Osteoblast (primary cell): ENCODE measurements at places on chromosomes 16 and 17. TPM values are rescaled to one million over a fixed set of nuclear protein-coding genes. Genes with fewer than 3 reads are reported as not detected.

DNA sequence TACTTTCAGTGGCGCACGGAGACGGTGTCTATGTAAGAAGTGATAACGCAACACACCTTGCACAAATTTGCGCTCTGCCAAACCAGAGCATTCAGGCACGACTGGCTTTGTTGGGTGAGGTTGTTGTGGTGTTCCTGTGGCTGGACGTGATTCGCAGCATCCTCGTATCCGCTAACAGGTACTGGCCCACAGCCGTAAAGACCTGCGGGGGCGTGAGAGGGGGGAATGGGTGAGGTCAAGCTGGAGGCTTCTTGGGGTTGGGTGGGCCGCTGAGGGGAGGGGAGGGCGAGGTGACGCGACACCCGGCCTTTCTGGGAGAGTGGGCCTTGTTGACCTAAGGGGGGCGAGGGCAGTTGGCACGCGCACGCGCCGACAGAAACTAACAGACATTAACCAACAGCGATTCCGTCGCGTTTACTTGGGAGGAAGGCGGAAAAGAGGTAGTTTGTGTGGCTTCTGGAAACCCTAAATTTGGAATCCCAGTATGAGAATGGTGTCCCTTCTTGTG, 510.9 kb downstream of the KCNJ18 start:
- DNase-seq, result no peak

Gene HOXB4
- 0.29 and 0.36 TPM in 2 replicates for total RNA-seq

GRCh38 chr17:42068979-42069378, 18.6 kb upstream of the C17orf113 start:
- DNase-seq, result no peak

GRCh38 chr17:10041287-10041612, 136.2 kb upstream of the RCVRN start:
- no peak for DNase-seq

DNA sequence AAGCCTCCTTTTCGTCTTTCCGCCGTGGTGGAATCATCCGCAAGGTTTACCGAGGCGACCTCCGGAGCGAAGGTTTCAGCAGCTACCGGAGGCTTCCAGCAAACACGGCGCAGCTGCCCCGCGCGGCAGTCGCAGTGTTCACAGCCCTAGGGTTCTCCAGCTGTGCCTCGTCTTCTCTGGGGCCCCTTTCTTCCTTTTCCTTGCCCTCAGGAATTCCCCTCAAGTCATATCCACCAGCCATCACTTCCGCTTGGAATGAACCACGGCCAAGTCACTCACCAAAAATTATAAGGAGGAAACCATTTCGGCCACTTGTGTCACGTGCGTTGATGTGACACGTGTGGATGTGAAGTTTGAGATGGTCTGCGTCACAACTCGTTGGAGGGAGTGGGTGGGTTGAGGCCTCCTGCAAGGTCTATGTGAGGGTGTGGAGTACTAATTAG, 636 bp upstream of the ERN1 start:
- peak; percentile 80 for DNase-seq

DNA sequence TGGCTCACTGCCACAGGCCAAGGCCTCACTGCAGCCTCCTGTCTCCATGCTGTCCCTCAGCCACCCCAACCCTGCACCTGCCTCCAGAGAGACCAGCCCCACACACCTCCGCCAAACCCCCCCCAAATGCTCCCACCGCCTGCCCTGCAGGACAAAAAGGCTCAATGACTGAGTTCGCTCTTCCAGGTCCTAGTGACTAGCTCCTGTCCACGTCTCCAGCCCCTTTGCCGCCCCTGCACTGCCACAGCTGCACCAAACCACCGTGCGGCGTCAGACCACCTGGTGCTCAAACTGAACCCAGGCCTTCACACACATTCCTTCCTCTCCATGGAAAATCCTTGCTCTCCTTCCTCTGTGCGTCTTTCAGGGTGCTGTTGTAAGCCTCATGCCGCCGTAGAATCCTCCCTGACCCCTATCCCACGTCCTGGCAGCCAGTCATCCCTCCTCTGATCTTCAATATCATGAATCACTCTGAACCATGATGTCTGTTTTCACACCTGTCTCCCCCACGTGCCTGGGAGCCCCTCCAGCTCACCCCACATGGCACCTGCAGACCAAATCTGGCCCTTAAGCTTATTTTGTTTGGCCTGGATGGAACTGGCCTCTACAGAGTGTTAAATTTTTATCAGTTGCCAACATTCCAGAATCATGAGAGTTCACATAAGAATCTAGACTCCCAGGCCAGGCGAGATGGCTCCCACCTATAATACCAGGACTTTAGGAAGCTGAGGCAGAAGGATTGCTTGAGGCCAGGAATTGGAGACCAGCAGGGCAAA, 4.3 kb upstream of the GSG1L start:
- DNase-seq, result peak; percentile 96

Gene SULT1A4
- total RNA-seq, result 0.36 and 1.2 TPM in 2 replicates

DNA sequence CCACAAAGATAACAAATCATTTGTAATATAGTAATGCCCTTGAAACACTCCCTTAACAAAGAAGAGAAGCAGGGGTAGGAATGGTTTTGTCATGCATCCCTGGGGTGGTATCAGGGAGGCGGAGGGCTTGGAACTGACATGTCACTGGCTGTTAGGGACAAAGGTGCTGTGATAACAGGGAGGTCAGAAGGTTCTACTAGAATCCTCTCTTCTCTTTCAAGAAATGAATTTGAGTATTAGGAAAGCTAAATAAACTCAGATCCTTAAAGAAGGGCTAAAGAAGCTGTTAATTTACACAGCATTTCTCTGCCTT, 65.4 kb upstream of the ADAMTS18 start:
- no peak for DNase-seq

DNA sequence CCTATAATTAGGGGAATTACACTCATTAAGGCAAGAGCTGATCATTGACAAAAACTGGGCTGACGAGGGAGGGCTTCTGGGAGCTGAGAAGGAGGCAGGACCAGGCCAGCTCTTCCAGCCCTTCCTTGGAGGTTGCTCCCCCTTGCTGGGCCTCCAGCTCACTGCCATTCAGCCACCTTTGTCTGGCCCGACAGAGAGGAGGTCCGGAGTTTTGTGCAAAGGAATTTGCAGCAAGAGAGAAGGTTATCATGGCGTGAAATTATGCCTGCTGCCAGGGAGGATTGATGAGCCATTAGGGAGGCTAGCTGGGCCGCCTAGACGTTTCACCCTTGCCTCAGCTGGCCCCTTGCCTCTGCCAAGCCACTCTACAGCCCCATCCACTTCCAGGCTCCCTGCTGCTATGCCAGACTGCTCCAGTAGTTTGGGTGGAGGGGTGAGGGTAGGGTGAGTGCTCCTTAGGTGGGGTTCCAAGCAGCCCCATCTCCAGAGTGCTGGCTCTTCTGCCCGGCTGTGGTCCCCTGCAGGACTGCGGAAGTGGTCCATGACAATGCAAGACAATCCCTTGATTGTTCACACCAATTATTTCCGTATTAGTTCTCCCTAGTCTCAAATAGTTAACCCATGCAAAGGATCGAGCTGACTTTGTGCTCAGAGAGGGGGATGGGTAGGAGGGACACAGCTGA, 17.1 kb upstream of the PHF12 start:
- peak; percentile 37 for DNase-seq

DNA sequence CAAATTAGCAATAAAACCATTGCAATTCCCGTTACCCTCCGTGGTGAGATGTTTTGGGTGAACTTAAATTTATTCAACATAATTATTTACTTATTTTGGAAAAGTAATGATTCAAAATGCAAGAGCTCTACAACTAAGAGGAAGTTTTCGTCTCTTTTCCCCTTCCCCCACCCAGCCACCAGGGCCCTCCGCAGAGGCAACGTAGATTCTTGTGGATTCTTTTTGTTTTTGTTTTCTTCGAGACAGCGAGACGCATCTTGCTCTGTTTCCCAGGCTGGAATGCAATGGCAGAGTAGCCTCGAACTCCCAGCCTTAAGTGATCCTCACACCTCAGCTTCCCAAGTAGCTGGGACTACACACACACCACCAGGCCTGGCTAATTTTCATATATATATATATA, 19.2 kb downstream of the CCDC40 start:
- DNase-seq, result no peak

DNA sequence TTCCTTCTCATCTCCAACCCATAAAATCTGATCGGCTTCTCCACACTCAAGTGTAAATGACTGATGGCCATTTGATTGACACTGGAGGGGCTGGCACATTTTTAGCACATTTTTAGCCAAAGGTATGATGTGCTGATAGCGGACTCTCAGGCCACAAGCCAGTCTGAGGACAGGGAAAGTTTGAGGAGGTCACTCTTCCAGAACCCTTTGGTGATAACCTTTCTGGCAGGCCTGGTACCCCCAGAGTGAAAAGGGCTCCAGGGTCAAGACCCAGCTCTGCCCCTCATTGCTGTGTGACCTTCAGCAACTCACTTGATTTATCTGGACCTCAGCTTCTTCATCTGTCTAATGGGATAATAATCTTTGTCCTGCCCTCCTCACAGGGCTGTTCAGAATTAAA, 1.7 kb upstream of the NLRC5 start:
- DNase-seq, result peak; percentile 26

Gene SSH2
- 13.0 and 14.4 TPM in 2 replicates for total RNA-seq

- peak; percentile 25 for DNase-seq
Measured at GRCh38 chr17:17146786-17147406, 59.2 kb downstream of the PLD6 start.

- DNase-seq, result no peak
Measured at GRCh38 chr17:72667096-72668063, 425.1 kb downstream of the SLC39A11 start.

DNA sequence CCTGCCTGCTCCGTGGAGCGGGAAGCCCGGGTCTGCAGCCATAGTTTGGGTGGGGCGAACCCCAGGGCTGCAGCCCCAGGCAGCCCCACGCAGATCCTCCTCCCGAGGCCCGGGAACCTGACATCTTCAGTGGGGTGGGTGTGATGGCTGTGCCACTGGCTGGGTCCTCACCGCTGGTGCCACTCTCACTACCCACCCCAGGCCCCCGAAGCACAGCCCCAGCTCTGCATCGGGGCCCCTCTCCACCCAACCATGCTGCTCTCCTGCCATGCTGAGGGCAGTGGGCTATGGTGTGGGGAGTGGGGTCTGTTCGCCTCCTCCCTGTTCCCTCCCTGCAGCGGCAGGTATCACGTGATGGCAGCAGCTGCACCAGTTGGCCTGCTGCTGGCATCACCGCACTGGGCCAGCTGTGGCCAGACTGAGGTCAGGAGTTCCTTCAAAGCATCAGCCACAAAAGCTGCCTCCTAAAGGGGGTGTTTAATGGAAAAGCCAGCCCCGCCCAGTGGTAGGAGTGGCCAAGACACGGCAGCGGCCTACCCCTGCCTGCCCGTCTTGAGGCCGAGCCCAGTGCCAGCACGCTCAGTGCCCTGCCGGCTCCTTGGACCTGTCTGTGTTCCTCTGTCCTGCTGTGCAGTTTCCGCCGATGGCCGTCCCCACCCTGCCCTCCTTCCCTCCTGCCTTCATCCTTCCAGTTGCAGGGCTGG, 10.8 kb downstream of the KCTD5 start:
- peak; percentile 86 for DNase-seq

DNA sequence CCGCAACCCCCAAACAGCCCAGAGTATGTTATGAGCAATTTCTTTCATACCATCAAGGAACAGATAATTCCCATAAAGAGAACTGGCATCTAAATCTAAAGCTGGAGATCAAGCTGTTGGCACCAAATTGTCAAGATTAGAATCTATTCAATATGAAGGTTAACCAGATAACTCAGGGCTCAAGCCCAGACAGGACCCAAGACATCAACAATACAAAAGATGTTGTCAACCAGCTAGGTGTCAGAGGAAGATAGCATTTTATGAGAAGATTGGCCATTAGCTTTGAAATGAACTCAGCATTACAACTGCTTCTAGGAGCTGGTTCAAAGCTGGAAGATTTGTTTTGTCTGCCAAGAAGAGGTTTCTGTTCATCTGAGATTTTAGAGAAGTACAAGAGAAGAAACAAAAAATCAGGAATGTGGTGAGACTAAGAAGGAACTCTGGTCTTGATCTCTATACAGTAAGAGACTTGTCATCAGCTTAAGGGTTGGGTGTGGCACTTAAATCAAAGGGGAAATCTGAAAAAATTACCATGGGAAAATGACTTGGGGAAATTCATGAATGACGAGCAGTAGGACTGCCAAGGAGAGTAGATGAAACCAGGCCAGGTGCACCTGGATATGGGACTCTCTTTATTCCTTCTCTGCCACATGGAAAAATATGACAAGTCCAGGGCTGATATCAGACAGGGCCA, 64.2 kb upstream of the COX10 start:
- DNase-seq, result no peak

- no peak for DNase-seq
Measured at GRCh38 chr16:81796035-81796434, 16.9 kb downstream of the PLCG2 start.

Gene KRT31
- total RNA-seq, result not detected in 2 replicates

- DNase-seq, result peak; percentile 61
Measured at GRCh38 chr17:10156948-10157607, 41.3 kb downstream of the GAS7 start.

DNA sequence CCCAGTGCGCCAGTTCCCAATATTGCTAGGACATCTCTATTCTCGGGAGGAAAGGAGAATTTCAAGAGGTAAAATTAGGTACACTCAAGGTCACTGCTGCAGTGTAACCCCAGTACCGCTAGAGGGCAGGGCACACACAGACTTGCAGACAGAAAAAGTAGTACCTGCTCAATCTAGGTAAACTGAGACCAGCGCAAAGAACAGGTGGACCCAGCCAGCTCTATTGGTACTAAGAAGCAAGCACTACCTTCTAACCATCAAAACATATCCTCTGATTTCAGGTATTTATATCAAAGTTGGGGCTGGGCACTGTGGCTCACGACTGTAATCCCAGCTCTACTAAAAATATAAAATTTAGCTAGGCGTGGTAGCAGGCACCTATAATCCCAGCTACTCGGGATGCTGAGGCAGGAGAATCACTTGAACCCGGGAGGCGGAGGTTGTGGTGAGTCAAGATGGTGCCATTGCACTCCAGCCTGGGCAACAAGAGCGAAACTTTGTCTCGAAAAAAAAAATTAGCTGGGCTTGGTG, 3.6 kb upstream of the WDR81 start:
- DNase-seq, result peak; percentile 93

- no peak for DNase-seq
Measured at GRCh38 chr17:17966399-17966798, 5.8 kb downstream of the TOM1L2 start.

- DNase-seq, result peak; percentile 93
Measured at GRCh38 chr17:50200457-50201275, 765 bp downstream of the COL1A1 start.

DNA sequence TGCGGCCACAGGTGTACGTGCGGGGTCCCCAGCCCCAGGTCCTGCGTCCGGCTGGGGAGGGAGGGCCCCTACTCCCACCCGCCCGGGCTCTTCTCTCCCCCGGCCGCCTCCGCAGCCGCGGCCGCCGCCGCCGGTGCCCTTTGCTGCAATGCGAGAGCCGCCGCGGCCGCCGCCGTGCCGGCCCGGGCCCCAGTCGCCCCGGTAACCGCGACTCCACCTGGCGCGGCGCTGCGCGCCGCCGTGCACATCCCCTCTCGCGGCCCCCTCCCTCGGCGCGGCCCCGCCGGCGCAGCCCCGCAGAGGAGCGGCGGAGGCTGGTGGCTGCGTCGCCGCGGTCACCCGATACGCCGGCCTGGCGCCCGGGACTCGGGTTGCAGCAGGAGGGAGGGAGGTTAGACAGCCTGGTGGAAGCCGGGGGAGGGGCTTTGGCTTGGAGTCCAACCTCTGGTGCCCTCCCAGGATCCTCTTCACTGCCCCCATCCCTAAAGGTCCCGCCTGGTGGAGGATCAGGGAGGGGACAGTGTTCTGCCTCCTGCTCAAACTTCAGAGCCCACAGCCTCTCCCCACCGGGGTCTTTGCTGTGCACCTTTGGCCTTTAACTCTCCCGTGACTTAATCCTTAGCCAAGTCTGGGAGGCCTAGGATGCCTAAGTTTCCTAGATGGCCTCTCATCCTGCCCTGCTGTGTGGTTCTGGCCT, 32.9 kb downstream of the SRCIN1 start:
- DNase-seq, result peak; percentile 89

Gene GRAPL
- total RNA-seq, result not detected in 2 replicates
